ENCODE measurements at places on chromosomes 3 and 15. TPM values are rescaled to one million over a fixed set of nuclear protein-coding genes. Genes with fewer than 3 reads are reported as not detected.

GRCh38 chr3:161020256-161020655 lies 84.9 kb downstream of the B3GALNT1 start:
- DNase-seq, result no peak

PRR20G gene
- polyA plus RNA-seq, result not detected

DNA sequence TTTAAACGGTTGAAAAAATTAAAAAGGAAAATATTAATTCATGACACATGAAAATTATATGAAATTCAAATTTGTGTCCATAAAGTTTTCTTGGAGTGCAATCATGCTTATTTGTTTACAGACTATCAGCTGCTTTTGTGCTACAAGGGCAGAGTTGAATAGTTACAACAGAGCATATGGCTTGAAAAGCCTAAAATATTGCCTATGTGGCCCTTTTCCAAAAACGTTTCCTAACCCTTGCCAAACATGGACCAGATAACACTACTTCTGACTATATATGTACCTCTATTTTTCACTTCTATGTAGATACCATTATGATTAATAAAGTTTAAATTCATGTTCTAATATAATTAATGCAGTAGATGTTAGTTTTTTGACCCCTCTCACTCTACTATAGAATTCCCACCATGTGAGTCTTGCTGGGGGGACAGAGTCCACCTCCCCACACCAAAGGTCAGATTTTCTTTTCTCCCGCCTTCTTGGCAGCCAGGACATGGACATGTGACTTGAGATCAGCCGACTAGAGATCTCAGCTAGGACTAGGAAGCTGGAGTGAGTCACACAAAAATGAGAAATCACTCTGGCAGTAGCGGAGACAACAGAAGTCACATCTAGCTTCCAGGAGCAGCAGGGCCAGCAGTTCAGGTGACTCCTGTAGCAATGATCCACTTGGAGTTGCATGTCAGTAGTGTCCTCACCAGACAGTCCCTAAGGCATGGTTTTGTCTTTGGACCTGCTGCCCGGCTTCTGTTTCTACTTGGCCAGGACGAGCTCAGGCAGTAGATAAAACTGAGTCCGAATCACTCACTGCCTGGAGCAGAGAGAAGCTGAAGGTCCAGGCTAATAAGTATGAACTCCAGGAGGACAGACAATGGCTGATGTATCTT lies 22.4 kb downstream of the CIAO2A start:
- DNase-seq, result peak; percentile 92

DNA sequence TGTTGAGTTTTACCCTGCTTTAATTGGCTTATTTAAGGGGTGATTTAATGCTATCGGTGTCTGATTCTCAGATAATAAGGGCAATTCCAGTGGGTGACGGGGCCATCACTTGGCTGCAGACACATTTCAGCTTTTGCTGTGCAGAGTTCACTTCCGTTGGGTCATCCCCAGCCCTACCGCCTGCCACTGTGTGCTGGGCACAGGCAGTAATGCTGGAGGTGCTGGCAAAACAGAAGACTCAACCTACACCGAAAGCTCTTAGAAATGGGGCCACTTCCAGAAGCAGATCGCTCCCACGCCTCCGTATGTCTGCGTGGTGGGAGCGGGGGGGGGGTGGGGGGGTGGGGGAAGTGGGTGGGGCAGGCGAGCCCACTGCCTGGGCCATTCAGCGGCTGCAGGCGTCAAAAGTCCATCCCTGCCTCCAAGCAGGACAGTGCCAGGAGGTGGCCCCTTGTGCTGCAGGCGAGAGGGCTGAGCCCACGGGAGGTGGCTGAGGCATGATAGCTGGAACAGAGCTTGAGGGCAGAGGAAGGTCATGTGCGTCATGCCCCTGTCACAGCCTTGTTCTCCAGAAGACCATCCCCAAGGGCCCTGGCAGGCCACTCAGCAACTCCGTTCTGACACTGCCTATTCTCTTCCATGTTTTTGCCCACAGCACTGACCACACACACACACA lies 128.3 kb downstream of the ATP10A start:
- DNase-seq, result no peak

Data from GM23248 (cell line).